ENCODE measurements at places on chromosomes 7 and 10. TPM values are rescaled to one million over a fixed set of nuclear protein-coding genes. Genes with fewer than 3 reads are reported as not detected.

CLDN4 gene
- 0.15 TPM for total RNA-seq

HMX2 gene
- total RNA-seq, result 1.3 TPM

IFIT1B gene
- not detected for total RNA-seq

SLC26A4 gene
- total RNA-seq, result 6.8 TPM

KLF6 gene
- 7.5 TPM for total RNA-seq
